Stimulated activated memory B cell treated with anti-CD40 and anti-IgM and Interleukin-4, amounts not matched to agents 10 μg/mL and 1 μg/mL and 100 μg/mL, for 72 hours (primary cell): ENCODE measurements at places on chromosomes 2 and 18.

DNA sequence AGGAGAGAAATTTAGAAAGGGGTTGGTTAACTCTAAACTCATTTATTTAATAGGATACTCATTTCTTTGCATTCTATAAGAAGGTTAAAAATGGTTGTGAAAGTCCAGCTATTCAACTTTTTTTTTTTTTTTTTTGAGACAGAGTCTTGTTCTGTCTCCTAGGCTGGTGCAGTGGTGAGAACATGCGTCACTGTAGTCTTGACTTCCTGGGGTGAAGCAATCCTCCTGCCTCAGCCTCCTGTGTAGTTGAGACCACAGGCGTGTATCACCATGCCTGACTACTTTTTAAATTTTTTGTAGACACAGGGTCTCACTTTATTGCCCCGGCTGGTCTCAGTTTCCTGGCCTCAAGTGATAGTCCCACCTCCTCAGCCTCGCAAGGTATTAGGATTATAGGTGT is 11.9 kb downstream of the ELP2 start:
- ATAC-seq: no peak

- no peak for ATAC-seq
Observed at GRCh38 chr2:47077442-47078117, 77.5 kb downstream of the STPG4 start.

- peak; percentile 76 for ATAC-seq
Observed at GRCh38 chr18:35478520-35479435, 19.0 kb downstream of the INO80C start.

DNA sequence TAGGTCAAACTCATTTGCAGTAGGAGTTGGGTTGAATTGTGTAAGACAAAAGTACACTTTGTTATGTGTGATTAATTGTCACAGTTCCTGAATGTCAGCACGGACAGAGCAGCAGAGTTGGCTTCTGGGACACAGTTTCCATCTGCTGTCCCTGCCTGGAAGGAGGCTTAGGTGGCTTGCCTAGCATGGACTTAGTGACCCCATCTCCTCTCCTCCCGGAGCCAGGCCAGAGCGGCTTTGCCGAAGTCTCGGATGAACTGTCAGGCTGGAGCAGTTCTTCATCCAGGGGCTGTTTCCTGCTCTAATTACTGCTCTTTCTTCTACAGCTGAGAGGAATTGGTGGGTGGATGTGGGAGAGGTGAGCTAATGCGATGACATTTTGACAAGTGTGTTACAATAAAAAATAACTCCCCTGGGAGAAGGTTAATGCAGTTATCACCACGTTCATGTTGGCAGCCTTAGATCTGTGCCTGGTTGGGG is 102.0 kb downstream of the SH3RF3 start:
- ATAC-seq: no peak

GRCh38 chr2:175318542-175318941 is 137.0 kb upstream of the ATP5MC3 start:
- ATAC-seq: no peak

DNA sequence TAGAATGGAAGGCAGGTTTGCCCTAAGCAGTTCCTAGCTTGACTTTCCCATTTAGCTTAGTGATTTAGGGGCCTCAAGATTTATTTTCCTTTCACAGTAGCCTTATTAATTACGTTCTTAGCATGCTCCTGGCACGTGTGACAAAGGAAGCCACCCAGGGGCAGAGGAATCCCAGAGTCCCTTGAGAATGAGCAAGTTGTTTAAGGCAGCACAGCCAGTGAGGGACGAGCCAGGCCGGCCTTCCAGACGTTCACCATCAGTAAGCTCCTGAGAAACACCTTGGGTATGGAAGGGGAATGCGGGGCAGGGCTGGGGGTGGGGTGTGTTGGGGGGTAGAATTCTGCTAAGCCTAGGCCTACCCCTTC is 76.3 kb downstream of the SOWAHC start:
- no peak for ATAC-seq

DNA sequence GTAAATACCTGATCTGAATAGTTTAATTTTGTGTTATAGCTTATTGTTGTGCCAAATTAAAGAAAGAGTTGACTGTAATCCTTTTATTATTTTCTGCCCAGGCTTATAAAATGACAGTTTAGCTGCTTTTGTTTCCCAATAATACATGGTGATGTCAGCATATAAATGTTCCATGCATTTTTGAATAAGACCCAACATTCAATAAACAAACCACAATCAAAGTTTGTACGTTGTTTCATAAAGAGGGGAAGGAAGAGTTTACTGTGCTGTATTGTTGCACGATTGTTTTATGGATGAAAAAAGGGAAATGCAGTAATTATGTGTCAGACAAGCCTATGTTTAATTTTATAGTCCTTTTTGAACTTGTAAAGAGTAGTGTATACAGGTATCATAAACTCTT is 177.2 kb upstream of the SCN7A start:
- ATAC-seq: no peak

DNA sequence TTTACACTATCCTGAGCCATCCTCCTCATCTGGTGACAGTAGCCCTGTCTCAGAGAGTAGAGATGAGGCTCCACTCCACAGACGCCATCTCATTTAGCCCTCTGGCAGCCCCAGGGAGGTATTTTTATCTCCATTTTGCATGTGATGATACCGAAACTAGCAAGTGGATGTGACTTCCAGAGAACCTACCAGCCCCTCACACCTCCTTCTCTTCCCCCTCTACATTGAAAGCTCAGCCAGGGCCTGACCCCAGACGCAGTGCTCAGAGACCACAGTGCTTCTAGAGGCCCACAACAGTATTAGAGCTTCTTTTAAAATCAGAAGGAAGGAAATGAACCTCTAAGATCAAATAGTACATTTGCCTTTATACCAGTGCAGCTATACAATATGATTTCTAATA is 8.3 kb downstream of the GYPC start:
- peak; percentile 82 for ATAC-seq

DNA sequence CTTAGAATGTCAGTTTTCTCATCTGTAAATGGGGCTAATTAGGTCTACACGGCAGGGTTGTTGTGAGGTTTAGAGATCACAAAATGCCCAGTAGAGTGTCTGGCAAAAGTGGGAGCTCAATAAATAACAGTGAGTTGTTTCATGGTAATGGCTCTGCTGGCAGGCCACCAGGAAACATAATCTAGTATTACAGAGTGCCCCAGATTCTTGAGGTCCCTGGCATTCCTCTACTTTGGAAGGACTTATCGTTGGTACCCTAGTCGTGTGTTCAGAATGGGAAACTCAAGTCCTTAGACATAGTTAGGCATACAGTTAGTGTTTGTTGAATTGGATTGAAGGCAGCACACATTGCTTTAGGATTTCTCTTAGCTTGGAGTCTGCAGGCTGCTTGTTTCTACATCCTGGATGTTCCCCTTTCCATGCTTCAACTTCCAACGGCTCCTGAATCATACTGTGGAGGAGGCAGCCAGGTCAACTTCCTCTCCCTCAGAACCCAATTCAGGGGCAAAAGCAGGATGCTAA is 161.5 kb upstream of the FOSL2 start:
- no peak for ATAC-seq

DNA sequence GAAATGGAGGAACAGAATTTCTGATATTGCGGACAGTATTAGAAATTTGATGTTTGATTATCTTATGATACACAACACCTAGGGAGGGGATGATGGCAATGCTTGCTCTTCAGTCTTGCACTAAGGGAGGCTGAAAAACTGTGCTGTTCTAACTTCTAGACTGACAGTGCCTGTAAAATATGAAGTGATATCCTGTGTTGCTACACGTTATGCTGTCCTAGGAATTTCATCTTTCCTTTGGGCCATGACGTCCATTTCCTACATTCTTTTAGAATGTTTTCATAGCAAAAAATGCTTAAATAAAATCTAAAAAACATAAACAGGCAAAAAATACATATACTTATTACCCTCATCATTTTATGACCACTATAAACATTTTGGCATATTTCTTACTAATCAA is 55.3 kb downstream of the OSBPL1A start:
- ATAC-seq: no peak

DNA sequence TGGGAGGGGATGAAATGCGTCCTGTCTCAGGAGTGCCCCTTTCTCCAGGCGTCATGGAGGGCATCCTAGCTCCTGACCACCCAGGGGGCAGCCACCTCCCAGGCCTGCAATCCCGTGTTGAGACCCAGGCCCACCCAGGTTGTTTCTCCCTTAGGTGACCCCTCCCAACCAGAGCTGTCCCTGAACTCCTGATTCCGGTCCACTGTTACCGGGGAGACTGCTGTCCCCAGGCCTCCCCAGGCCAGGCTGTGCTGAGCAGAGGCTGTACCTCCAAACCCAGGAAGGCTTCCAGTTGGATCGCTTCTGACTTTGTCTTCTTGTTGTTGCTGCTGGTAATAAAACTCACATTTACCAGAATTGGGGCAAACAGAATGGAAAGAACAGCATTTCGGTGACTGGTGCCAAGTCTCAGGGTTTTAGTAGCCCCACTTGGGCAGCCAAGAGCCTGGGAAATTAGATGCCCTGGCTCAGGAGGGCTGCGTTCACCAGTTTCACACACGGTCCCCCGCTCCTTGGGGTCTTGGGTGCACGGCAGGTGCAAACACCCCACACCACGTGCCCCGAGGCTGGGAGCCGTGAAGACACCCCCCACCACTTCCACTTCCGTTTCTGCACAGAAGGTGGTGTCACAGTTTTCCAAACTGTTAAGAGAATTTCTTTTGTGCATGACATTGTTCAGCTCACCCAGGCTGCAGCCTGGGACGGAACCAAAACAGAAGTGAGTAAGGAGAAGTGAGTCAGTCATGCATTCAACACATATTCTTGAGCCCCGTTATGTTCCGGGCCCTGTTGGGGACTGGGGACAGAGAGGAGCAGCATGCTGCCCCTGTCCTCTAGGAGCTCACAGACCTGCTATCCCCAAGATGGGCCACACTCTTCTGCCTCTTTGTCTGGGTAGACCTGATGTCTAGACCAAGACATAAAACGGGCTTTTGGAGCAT is 29.4 kb downstream of the ITM2C start:
- ATAC-seq: peak; percentile 80

- no peak for ATAC-seq
Observed at GRCh38 chr2:71667256-71668182, 214.2 kb downstream of the DYSF start.

DNA sequence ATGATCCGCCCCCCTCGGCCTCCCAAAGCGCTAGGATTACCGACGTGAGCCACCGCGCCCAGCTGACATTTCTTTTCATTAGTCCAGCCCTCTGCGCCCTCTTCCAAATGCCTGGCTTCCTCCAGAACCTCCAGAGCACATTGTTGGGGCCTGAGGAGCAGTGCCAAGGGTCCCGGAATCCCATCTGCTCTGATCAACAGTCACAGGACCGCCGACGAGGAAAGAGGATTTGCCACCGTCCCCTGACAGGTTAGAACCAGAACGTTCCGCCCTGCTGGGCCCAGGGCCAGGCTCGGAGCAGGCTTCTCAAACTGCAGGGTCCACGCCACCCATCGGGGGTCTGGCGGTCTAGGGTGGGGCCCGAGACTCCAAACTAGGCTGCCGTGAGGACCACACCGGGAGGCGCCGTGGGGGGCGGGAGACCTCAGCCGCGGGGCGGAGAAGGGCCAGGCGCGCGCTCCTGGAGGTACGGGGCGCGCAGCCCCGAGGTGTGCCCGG is 36.9 kb upstream of the ITM2C start:
- ATAC-seq: peak; percentile 41

DNA sequence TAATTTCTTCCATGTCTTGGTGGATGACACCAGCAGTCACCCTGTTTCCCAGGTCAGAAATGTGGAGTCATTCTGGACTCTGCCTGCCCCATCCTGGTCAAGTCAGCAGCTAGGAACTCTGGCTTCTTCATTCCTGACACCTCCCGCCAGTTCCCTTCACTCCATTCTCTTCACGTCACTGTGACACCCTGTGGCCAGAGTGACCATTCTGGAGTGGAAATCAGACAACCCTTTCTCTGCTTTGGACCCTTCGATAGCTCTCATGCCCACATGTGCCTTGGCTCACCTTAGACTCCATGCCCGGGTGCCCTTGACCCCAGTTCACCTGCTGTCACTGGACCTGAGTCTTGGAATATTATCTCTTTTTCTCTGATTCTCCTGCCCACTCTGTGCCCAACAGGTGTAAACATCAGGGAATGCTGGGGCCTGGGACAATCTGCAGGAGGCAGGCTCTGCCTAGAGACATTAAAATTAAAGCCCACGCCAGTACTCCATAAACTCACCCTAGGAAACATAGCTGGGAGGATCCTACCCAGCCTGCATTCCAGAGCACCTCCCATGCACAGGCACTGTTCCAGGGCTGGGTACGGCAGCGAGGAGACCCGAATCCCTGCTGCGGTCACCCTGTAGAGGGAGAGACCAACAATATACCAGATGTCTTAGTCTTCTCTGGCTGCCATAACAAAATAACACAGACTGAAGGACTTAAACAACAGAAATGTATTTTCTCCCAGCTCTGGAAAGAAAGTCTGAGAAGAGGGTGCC is 41.1 kb upstream of the FAHD2A start:
- no peak for ATAC-seq

- no peak for ATAC-seq
Observed at GRCh38 chr2:45180779-45181178, 171.5 kb upstream of the SIX2 start.

DNA sequence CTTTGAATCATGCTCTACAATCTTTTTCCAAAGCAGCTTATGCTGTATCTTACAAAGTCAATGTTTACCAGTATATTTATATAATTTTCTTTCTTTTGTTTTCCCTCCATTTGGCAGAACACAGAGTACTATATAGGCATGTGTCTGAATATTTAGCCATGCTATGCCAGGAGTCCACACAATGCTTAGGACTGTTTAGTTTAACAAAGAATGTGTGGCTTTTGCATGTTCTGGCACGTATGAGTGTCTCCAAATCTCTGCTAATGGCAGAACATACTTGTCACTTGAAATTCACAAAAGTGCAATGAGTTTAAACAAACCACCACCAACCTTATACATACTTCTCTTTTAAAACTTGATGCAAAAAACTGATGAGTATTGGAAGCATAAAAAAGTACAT is 268.0 kb downstream of the NR4A2 start:
- ATAC-seq: no peak

GRCh38 chr2:23599667-23600066 is 214.7 kb downstream of the KLHL29 start:
- no peak for ATAC-seq

DNA sequence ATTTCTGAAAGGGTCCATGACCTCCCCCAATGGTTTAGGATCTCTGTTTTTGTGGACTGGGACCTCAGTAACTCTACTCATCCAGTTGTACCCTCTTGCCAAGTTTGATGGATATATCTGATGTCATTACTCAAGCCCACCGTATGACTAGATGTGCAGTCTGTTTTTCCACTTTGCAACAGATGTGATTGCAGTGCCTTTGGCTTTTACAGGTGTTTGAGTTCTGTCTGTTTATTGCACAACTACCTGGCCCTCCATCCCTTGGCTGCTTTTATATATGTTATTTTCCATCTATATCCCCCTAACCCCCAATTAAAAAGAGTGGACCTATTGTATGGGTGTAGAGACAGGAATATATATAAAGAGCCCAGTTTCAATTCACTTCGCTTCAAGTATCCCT is 10.8 kb downstream of the NCOA1 start:
- ATAC-seq: no peak

- no peak for ATAC-seq
Observed at GRCh38 chr2:109321570-109321969, 192.6 kb downstream of the SH3RF3 start.
